ENCODE measurements at places on chromosomes 11 and 22.
A peak's percentile ranks its signal among the peaks of the same experiment; 100 is the strongest.

DNA sequence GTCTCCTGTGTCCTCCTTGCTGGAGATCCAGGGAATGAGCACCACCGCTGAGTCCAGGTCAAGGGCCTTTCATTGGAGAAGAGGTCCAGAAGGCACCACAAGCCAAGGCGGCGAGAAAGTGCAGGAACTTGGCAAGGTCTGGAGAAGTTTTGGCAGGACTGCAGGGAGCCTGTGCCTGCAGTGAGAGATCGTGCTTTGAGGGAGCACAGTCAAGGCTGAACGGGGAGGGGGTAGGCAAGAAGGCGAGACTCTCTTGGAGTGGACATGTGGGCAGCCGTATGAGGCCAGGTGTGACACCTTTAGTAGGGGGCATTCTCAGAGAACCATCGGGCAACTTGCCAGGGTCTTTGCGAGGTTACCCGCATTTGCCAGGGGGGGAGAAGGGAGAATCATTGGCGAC, 30.5 kb downstream of the LRRC10B start:
- H3K27ac ChIP-seq: no peak overlapping the region
- no peak overlapping the region for H3K4me3 ChIP-seq
- H3K27me3 ChIP-seq: peaks cover 6% of the 10 kb centered on the region
- DNase-seq: no peak
- no peaks in the 10 kb centered on the region for H3K36me3 ChIP-seq

GRCh38 chr11:118638726-118639125, 31.3 kb downstream of the PHLDB1 start:
- no peaks in the 10 kb centered on the region for H3K36me3 ChIP-seq
- no peak for DNase-seq
- no peak overlapping the region for H3K27ac ChIP-seq
- H3K4me1 ChIP-seq: no peaks in the 10 kb centered on the region

GRCh38 chr22:23608583-23608982, 23.5 kb downstream of the DRICH1 start:
- peaks cover 1% of the 10 kb centered on the region for H3K4me1 ChIP-seq
- H3K36me3 ChIP-seq: peaks cover 7% of the 10 kb centered on the region
- no peaks in the 10 kb centered on the region for H3K27me3 ChIP-seq
- no peak overlapping the region for H3K27ac ChIP-seq

GRCh38 chr22:23495614-23496444, 84.3 kb downstream of the IGLL1 start:
- peaks cover 2% of the 10 kb centered on the region for H3K36me3 ChIP-seq
- peak overlapping the region; percentile 31 for H3K27ac ChIP-seq
- H3K27me3 ChIP-seq: peaks cover 6% of the 10 kb centered on the region
- peaks cover 22% of the 10 kb centered on the region for H3K4me1 ChIP-seq
- no peak for DNase-seq
- peak overlapping the region; percentile 58 for H3K4me3 ChIP-seq

DNA sequence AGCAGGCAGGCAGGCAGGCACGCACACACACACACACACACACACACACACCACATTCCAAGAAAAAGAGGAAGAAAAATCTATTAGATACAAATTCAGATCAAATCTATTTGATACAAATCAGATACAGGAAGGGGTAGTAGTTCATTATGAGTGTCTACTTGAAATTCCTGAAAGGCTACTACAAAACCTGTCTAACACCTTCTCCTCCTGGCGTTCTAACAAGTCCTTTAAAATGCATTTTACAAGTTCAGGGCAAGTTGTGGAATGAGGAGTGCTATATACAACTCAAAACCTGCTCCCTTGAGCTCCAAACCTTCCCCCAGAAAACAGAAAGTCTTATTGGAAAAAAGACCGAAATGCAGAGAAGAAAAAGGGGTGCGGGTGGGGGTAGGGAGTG, 476 bp downstream of the ARHGAP32 start:
- no peaks in the 10 kb centered on the region for H3K36me3 ChIP-seq
- H3K4me1 ChIP-seq: no peaks in the 10 kb centered on the region
- no peak overlapping the region for H3K27ac ChIP-seq
- H3K4me3 ChIP-seq: no peak overlapping the region
- peaks cover 3% of the 10 kb centered on the region for H3K27me3 ChIP-seq

DNA sequence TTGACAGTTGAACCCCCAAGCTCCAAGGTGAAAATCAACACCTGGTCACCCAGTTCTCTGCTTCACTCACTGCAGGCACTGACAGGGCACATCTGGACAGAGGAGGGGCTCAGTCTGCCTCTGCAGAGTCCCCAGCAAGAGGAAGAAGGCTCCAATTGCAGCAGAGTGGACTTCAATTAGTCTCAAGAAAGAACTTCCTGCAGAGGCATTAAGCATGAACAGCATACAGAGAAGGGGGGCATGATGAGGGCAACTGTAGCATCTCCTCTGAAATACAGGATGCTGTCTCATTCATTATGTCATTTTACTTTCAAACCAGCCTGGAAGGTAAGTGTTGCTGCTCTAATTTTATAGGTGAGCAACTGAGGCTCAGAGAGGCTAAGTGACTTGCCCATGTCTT, 11.1 kb downstream of the GDPD5 start:
- no peak for DNase-seq
- no peak overlapping the region for H3K4me3 ChIP-seq
- H3K36me3 ChIP-seq: peaks cover 6% of the 10 kb centered on the region
- peaks cover 24% of the 10 kb centered on the region for H3K4me1 ChIP-seq
- peaks cover 18% of the 10 kb centered on the region for H3K27me3 ChIP-seq
